Peyer's patch (tissue), 4 donors: ENCODE measurements at places on chromosomes 4 and X. TPM values are rescaled to one million over a fixed set of nuclear protein-coding genes. Genes with fewer than 3 reads are reported as not detected.

Gene CFAP99
- not detected for total RNA-seq

DNA sequence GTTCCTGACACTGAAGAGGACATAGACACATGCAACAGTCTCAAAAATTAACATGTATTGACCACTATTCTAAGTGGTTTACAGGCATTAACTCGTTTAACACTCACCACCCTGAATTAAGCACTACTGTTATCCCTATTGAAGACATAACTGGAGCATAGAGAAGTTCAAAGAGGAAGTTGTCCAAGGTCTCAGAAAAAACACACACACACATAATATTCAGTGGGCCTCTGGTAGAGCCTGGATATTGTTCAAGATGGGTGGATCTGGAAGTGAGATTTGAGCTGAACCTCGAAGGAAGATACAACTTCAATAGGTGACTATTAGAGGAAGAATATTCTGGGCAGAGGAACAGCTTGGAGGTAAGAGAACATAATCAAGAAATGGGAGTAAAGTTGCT lies 334.9 kb downstream of the HNRNPD start:
- H3K4me3 ChIP-seq = no peak overlapping the region
- no peaks in the 10 kb centered on the region for H3K36me3 ChIP-seq
- H3K4me1 ChIP-seq = no peaks in the 10 kb centered on the region
- no peak for DNase-seq

GRCh38 chr4:152516156-152516555 lies 19.7 kb downstream of the FBXW7 start:
- H3K27me3 ChIP-seq = no peaks in the 10 kb centered on the region
- no peak overlapping the region for H3K4me3 ChIP-seq
- no peak for DNase-seq
- H3K36me3 ChIP-seq = no peaks in the 10 kb centered on the region
- no peak overlapping the region for H3K27ac ChIP-seq

- no peaks in the 10 kb centered on the region for H3K36me3 ChIP-seq
- H3K4me1 ChIP-seq = no peaks in the 10 kb centered on the region
- no peak for DNase-seq
- H3K27me3 ChIP-seq = no peaks in the 10 kb centered on the region
Observed at GRCh38 chrX:21740329-21741274, 17.3 kb downstream of the SMPX start.

DNA sequence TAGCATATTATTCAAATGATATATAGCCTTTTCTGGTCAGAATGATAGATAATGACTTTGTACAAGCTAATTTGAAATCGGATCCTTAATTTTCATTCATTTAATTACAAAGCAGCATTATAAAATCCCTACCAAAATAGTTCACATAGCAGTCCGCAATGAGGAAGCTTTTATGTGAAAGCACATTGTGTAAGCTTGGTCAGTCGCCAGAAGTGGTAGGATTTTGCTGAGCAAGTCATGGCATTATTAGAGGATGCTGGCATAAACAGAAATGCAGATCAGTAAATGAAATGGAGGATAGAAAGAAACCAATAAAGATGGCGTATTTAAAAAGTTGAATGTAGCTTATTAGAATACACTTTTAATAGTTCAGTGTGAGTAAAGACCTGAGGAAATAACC lies 93.2 kb upstream of the DIAPH2 start:
- no peak for DNase-seq
- H3K36me3 ChIP-seq = no peaks in the 10 kb centered on the region
- H3K4me1 ChIP-seq = no peaks in the 10 kb centered on the region
- H3K27me3 ChIP-seq = no peaks in the 10 kb centered on the region

Gene EVC
- 1.6 TPM for total RNA-seq

- H3K27ac ChIP-seq = no peak overlapping the region
- no peaks in the 10 kb centered on the region for H3K4me1 ChIP-seq
- H3K4me3 ChIP-seq = no peak overlapping the region
Observed at GRCh38 chr4:123916821-123917220, 520.2 kb downstream of the SPRY1 start.

DNA sequence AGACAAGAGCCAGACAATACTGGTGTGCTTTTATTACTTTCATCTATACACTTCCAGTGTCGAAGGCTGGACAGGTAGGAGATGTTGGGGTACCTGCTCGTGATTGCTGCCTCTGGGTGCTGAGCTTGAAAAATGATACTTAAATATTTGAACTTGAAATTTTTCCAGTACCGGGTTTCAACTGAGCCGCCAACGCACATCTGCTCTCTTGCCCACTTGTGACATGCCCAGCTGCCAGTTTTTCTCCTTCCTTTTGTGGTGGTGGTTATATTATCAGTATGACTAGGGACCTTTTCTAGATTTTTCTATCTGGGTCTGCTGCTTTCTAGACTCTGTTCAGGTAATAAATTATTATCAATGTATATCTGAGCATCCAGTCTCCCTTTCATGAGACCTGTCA lies 3.4 kb downstream of the OGT start:
- DNase-seq = no peak
- no peaks in the 10 kb centered on the region for H3K27me3 ChIP-seq
- H3K27ac ChIP-seq = peak overlapping the region; percentile 39
- H3K36me3 ChIP-seq = no peaks in the 10 kb centered on the region
- no peaks in the 10 kb centered on the region for H3K4me1 ChIP-seq

DNA sequence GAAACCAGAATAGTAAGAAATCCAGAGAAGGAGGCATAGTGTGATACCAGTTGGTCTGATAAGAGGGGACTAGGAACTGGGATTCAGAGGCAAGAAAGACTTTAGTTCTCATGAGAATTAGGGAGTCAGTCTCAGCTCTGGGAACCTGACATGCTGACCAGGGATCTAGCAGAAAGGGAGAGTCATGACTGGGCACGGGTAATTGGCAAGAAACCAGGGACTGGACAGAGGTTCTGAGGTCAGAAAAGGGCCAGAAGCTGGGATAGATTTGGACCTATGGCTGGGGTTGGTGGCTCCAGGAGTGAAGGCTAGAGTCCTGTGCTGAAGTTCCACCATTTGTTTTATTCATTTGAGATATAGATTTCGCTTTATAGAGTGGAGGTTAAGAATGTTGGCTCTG lies 110.2 kb upstream of the C1GALT1C1 start:
- H3K4me1 ChIP-seq = no peaks in the 10 kb centered on the region
- H3K27ac ChIP-seq = no peak overlapping the region
- H3K27me3 ChIP-seq = no peaks in the 10 kb centered on the region
- H3K4me3 ChIP-seq = no peak overlapping the region

- H3K36me3 ChIP-seq = no peaks in the 10 kb centered on the region
- H3K27me3 ChIP-seq = no peaks in the 10 kb centered on the region
- DNase-seq = no peak
- no peaks in the 10 kb centered on the region for H3K4me1 ChIP-seq
Observed at GRCh38 chrX:151181088-151181487, 4.7 kb downstream of the GPR50 start.

Gene GJB1
- 98.4 TPM for total RNA-seq

Gene SASH3
- total RNA-seq = 6.2 TPM

DNA sequence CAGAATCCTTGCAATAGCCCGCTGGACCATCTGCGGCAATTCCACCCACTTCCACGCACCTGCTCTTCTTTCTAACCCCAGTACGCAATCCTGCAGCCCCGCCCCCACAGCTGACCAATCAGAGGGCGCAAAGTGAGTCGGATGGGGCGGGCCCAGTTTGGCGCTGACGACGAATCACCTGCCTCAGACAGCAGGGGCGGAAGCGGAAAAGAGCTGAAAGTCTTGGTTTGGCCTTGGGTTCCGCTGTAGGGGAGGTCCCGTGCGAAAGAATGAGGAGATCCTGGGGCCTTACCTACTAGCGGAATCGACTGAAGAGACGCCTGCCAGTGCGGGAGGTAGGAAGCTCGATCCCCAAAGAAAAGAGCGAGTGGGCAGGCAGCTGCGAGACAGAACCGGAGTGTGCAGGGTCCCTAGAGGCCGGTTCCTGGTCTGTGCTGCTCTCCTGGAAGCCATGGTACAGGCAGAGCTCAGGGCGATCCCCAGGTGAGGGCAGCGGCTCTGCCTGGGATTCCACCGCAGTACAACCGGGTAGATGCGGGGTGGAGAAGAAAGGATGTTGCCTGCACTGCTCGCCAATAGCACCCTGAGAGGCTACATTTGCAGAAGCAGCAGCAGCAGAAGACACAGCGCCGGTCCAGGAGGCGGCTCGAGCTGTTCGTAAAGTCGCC lies at the start of gene TMEM184C:
TSS of gene TMEM184C (plus strand) at position 225 of the 668 bp plus-strand sequence. CDS start 560 bp downstream, outside the sequence.
- peaks cover 5% of the 10 kb centered on the region for H3K36me3 ChIP-seq
- H3K27me3 ChIP-seq = no peaks in the 10 kb centered on the region
- H3K27ac ChIP-seq = peak within 1 kb of the TSS; percentile 80
- peak within 1 kb of the TSS; percentile 82 for H3K4me3 ChIP-seq
- H3K4me1 ChIP-seq = peaks cover 15% of the 10 kb centered on the region

- H3K27me3 ChIP-seq = no peaks in the 10 kb centered on the region
- no peaks in the 10 kb centered on the region for H3K4me1 ChIP-seq
- H3K4me3 ChIP-seq = no peak overlapping the region
- peak; percentile 57 for DNase-seq
Observed at GRCh38 chr4:83082777-83083176, 31.8 kb downstream of the PLAC8 start.

Gene CDS1
- 56.4 TPM for total RNA-seq

DNA sequence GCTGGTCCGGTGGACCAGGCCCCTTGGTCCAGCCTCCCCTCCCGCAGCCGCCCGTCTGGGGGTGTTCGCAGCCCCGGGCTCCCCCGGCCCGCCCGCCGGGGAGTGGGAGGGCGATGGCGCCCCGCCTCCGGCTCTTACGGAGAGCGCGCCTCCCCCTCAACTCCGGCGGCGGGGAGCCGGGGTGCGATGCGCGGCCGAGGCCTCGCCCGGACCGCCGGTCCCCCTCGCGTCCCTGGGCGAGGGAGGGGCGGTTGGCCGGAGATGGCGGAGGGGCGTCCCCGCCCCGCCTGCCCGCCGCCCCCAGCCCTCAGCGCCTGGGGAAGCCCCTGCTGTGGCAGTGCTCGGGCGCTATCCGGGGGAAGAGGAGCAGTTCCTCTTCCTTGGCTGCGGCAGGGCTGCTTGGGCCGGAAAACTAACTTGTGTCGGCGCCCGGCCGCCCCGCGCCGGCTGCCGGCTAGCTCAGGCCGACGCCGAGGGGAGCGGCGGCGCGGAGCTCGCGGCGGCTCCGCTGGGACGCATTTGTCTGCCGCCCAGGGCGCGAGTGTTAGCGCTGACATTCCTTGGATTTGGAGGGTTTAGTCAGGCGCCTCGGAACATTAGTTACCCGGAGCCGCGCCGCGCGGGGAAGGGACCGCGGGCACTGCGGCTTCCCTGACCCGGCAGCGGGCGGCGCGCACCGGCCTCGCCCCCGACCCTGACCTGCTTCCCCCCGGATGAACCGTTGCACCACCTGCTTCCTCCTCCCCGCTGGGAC lies 994 bp downstream of the GALNT7 start:
- peak; percentile 77 for DNase-seq
- no peaks in the 10 kb centered on the region for H3K4me1 ChIP-seq
- H3K4me3 ChIP-seq = peak overlapping the region; percentile 70
- no peaks in the 10 kb centered on the region for H3K36me3 ChIP-seq

- no peak for DNase-seq
- no peak overlapping the region for H3K4me3 ChIP-seq
- H3K27ac ChIP-seq = no peak overlapping the region
- no peaks in the 10 kb centered on the region for H3K4me1 ChIP-seq
Observed at GRCh38 chr4:17188125-17188524, 289.7 kb upstream of the LDB2 start.

- no peak for DNase-seq
- no peak overlapping the region for H3K27ac ChIP-seq
- no peaks in the 10 kb centered on the region for H3K36me3 ChIP-seq
- H3K27me3 ChIP-seq = no peaks in the 10 kb centered on the region
- H3K4me1 ChIP-seq = no peaks in the 10 kb centered on the region
Observed at GRCh38 chrX:134622056-134622812, 36.0 kb downstream of the PLAC1 start.

DNA sequence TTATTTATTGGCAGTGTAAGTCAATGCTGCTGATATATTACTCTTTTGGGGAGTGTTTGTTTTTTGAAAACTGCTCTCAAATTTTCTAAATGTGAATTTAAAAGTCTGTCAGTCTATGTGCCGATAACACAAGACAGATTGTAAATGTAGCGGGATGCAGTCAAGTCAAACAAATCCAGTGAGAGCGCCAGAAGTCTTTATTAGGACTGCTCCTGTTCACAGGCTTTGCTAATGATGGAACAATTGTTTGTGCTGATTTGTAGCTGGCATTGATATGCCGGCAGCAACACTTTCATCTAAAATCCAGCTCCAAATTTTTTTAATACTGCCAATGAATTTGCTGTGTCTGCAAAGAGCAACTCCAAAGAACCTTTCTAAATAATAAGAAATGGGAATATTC lies 78.7 kb upstream of the TET2 start:
- H3K4me3 ChIP-seq = no peak overlapping the region
- H3K27me3 ChIP-seq = no peaks in the 10 kb centered on the region
- H3K36me3 ChIP-seq = no peaks in the 10 kb centered on the region
- no peaks in the 10 kb centered on the region for H3K4me1 ChIP-seq

Gene HPSE
- total RNA-seq = 0.83 TPM

Gene BGN
- 13.2 TPM for total RNA-seq

DNA sequence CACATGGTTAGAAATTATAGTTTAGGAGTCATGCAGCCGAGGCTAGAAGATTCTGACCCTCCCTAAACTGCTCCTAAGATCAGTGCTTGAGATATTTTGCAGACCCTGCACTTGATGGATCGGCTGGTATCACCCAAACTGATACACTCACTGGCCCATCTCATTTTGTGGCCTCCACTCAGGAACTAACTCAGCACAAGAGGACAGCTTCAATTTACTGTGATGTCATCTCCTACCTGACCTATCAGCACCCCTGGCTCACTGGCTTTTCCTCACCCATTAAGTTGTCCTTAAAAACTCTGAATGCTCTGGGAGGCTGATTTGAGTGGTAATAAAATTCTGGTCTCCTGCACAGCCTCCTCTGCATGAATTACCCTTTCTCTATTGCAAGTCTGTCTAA lies 450.9 kb downstream of the PCDH10 start:
- no peaks in the 10 kb centered on the region for H3K4me1 ChIP-seq
- H3K27me3 ChIP-seq = no peaks in the 10 kb centered on the region
- no peak overlapping the region for H3K27ac ChIP-seq
- no peak for DNase-seq
- no peaks in the 10 kb centered on the region for H3K36me3 ChIP-seq

DNA sequence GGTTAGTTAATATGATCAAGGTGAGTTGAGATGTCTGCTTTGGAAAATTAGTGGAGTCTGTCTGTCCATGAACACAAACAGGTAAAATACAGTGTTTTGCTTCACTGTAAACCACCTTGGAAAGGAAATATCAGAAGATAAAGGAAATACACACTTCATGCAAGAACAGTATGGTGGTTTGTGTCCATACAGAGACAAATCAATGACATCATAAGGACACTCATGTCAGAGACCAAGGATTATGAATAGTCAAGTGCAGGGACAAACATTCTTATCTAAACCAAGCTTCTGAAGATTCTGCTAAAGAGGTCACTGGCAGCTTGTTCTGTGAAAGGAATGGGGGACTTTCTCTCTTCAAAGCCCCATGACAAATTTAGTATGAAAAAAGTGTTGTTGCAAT lies 322.9 kb upstream of the F9 start:
- H3K4me1 ChIP-seq = no peaks in the 10 kb centered on the region
- H3K36me3 ChIP-seq = no peaks in the 10 kb centered on the region
- H3K4me3 ChIP-seq = no peak overlapping the region
- H3K27me3 ChIP-seq = no peaks in the 10 kb centered on the region
- no peak for DNase-seq

Gene CCDC149
- total RNA-seq = 7.7 TPM

- no peaks in the 10 kb centered on the region for H3K36me3 ChIP-seq
- H3K27me3 ChIP-seq = no peaks in the 10 kb centered on the region
- no peak overlapping the region for H3K27ac ChIP-seq
- DNase-seq = no peak
Observed at GRCh38 chr4:152643153-152644035, 36.4 kb downstream of the TMEM154 start.

Gene MAGEB5
- not detected for total RNA-seq

Gene TBL1X
- total RNA-seq = 4.2 TPM

Gene ATP1B4
- total RNA-seq = not detected

Gene XPNPEP2
- 875 TPM for total RNA-seq
